ENCODE measurements at places on chromosomes 2 and 18.

- DNase-seq = no peak
These were observed 467.3 kb upstream of the MYT1L start for GRCh38 chr2:2798337-2798736.

GRCh38 chr2:17976871-17977746 is 98.6 kb downstream of the KCNS3 start:
- no peak for DNase-seq

DNA sequence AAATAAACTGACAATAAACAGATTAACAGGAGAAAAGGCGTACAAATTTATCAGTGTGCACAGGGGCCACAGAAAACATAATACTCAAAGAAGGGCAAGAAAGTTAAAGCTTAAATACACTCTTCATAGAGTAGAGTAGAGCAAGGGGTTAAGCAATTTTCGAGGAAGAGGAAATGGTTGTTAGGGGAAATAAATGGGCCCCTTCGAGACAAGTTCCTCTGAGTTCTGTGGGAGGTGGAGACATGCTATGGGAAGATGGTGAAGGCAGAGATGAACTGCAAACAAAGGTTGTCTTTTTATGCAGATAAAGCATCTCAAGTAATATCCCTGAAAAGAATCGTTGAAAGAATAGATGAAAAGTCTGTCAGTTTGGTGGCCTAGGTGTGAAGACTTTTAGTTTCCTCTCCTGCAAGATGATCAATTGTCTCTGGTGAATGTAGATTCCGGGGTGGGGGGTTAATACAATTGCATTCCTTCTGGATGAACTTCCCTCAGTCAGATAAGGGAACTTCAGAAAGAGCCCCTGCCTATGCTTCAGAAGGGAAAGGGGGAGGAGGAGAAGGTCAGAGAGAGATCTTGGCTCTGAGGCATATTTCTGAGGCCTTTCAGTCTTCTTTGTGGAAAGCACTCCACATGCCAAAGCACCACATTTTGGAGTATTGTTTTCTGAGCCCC is 127.0 kb downstream of the METTL4 start:
- no peak for DNase-seq

GRCh38 chr2:11962707-11963328 is 216.4 kb downstream of the LPIN1 start:
- no peak for DNase-seq

- DNase-seq = no peak
These were observed at the start of gene BOK for GRCh38 chr2:241558532-241559322. BOK (plus strand) TSS chr2:241558745; CDS start chr2:241559484, 739 bp downstream.

DNA sequence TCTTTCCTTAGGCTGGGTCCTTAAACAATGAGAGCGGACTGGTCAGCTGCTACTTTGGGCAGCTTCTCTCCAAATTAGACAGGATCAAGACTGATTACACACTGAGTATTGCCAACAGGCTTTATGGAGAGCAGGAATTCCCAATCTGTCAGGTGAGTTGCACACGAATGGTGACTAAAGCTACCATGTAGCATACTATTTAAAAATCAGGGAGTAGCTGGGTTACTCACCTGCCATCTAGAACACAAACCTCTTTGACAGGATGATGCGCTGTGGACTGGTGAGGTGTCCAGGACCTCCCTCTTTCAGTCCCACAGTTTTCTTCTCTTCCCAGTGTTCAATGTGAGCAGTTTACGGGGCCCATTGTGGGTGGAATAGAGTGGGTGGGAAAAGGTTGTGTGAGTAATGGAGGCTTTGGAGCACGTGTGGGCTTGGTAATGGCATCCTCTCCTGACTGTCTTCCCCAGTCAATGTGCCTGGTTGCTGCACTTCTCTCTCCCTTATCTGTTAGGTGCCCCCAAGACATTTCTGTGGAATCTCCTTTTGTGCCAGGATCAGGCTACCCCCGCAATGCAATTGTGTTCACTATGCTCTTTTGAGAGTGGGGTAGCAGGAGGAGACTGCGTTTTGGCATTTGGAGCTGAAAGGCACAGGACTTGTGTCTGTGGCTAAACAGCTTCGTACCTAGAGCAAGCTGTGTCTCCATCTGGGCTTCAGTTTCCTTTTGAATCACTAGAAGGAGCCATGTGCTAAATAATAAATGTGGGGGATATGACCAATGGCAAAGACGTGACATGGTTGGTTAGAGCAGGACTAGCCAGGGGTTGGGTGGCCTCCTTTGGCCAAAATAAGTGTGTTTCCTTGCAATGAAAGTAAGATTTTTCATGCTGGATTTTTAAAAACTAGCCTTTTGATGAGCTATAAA is 17.7 kb downstream of the SERPINB12 start:
- DNase-seq = no peak

DNA sequence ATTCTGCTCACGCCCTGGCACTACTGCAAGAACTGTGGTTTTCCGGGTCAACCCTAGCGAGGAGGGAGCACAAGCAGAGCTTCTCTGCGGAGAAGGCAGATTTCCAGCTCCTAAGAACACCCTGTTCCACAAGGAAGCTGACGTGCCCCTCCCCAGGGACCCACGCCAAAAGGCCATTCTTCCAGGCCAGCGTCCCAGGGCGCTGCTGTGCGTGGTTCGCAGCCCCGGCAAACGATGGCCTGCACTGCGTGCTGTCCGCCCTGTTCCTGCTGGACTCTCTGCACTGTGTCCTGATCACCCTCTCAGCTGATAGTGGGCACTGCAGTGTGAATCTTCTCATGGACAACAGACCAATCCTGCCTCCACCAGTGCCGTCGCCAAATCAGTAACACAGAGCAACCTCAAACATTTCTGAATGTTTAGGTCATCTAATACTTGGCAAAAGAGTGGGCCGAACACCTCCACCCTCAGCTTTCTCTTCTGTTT is 49.1 kb downstream of the ADI1 start:
- no peak for DNase-seq

DNA sequence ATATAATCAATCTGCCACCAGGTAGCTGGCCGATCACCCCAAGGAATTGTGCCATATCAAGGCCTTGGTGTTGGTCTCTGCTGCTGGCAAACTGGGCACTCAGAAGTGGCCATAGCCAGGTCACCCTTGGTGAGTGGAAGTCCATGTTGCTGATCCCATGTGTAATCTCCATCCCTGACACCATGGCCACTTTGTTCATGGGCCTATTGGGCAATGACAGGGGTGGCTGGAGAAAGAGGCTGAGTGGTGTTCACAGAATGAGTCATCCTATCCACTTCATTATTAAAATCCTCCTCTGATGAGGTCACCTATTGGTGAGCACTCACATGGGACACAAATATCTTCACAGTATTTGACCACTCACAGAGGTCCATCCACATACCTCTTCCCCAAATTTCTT is 26.7 kb upstream of the CD226 start:
- no peak for DNase-seq

GRCh38 chr2:195498176-195498575 is 158.8 kb upstream of the SLC39A10 start:
- DNase-seq = no peak

DNA sequence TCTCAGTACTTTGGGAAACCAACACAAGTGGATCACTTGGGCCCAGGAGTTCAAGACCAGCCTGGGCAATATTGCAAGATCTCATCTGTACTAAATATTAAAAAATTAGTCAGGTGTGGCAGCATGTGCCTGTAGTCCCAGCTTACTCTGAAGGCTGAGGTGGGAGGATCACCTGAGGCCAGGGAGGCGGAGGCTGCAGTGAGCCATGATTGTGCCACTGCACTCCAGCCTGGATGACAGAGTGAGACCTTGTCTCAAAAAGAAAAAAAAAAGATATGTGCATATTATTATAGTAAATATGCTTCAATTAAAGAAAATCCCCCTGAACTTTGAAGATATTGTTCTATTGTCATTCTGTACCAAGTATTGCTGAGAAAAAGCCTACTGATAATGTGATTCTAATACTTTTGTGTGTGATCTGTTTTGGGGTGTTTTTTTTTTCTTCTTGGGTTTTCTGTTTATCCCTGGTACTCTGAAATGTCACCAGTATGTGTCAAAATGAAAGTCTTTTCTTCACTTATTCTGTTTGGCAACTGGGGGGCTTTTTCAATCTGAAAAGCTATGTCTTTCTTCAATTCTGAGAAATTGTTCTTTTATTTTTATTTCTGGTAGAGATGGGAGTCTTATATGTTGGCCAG is 13.2 kb downstream of the NEURL3 start:
- no peak for DNase-seq

DNA sequence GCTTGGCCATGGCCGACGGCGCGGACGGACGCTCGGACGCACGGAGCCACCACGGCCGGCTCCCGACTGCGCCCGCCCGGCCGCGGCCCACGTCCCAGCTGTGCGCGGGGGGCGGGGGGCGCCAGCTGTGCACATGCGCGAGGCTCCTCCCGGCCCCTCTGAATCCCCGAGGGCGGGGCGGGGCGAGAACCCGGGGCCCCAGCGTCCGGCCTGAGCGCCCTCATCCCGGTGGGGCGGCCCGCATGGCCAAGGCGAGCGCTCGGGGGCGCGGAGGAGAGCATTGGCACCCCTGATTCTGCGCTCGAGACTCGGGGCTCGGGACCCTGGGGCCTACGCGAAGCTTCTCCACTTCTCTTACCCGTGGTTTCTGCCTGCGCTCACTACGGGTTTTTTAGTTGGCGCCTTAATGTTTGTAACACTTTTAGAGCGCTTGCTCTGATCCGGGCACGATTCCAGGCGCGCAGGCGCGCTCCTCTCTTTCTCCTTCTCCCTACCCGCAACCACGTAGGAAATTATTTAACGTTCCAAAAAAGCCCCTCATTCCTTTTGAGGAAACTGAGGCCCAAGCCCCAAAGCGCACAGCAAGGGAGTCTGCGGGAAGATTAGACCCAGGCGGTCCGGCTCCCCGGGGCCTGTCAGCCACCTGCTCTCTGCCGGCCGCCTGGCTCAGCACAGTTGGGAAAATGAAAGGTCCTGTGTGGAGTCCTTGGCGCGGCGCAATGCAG is at the start of gene PXDN:
Gene PXDN, minus strand, starts transcription at position 70 of the 725 bp plus-strand sequence. Its CDS starts 60 bp downstream, at position 10.
- no peak for DNase-seq

GRCh38 chr2:23607925-23608324 is 222.9 kb downstream of the KLHL29 start:
- DNase-seq = no peak

DNA sequence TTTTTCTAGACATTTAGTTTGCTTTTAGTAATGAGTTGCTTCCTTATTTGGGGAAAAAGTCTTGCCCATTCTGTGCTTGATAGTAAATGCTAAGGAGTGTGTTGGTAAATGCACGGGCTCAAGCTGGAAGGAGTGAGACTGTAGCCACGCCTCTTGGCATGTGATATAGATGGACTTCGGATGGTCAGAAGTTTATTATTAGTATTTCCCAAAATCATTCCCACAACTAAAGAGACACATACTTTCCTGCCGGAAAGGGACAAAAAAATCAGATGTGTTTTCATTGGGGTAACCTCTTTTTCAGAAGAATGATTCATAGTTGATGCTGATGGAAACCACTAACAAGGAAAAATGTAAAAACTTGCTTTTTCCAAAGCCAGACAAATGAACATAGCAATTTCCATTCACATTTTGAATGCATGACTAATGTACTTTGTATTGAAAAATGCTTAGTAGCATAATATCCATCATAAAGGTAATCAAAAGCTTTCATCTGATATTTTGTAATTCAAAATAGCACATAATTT is 133.2 kb downstream of the ZNF532 start:
- DNase-seq = no peak

DNA sequence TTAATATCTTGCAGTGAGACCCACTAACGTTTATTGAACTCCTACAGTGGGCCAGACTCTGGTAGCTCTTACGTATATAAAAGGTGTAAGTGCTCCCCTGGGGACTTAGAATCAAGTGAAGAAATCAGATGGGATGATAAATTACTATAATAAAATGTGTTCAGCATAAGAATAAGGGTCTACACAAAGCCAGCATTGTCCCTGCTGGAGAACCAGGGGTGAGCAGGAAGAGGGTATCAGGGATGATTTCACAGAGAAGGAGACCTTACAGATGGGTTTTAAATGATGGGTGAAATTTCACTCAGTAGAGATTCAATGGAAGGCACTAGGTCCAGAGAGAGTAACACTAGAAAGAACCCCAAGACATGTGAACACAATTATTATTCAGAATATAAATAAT is 20.7 kb downstream of the NRXN1 start:
- no peak for DNase-seq

- DNase-seq = no peak
These were observed 61.9 kb upstream of the EPB41L5 start for GRCh38 chr2:119950966-119951365.

- DNase-seq = no peak
These were observed 416.0 kb upstream of the HS6ST1 start for GRCh38 chr2:128734521-128735295.

DNA sequence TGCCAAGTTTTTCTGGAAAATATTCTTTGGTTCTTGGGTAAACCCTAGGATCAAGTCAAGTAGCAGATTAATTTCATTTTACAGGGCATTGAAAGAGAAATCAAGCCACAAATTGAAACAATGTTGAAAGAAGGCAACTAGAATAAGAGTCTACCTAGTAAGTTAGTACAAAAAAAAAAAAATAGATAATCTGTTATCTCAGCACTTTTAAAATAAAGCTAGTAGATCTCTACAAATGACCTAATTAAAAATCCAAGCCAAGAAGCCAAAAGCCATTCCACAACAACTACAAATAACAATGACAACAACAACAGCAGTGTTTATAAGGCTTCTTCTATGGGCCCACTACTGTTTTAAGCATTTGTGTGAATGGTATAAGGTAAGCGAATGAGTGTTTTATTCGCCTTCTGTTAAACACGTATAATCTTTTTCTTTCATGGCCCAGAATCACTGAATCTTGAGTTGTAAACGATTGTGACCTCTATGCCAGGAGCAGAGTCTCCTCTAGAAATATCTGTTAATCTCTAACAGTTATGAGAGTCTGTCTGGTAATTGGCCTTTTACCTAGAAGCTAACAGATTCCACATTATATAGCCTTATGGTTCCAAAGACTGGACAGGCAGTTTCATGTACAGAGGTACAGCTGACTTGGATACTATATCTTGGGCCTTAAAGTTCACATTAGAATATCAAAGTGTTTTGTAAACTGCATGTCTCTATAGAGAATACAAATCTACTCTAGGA is 28.6 kb upstream of the CUL3 start:
- no peak for DNase-seq

DNA sequence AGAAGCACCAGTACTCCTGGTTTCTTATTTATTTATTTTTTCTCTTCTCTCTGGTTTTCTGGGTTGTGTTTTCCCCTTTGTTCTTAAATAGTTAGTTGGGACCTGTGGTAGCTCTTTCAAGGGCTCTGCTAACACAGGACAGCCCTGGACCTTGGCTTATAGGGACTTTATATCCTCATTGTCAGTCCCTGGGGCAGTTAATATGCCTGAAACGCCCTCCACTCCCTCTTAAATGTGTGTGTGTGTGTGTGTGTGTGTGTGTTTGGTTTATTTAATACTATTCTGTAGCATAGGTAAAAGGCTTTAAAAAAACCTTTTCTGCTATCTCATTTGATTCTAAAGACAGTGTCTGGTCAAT is 54.6 kb downstream of the GATA6 start:
- DNase-seq = no peak

- no peak for DNase-seq
These were observed 18.9 kb upstream of the MTERF4 start for GRCh38 chr2:241121008-241121407.

DNA sequence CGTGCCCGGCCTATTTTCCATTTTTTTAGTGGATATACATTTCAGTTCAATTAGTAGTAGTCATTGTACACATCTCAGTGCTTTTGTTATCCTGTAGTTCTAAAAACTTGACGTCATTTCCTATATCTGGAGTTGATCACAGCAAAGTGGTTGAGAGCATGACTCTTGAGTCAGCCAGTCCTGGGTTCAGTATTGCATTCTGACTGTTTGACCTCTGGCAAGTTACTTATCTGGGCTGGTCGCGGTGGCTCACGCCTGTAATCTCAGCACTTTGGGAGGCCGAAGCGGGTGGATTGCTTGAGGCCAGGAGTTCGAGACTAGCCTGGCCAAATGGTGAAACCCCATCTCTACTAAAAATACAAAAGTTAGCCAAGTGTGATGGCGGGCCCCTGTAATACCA is 50.4 kb upstream of the PPM1B start:
- DNase-seq = no peak

All from esophagus squamous epithelium (tissue), 5 donors.